ENCODE measurements at places on chromosomes 6 and 20.
A peak's percentile ranks its signal among the peaks of the same experiment; 100 is the strongest.

GRCh38 chr6:95574811-95575210, 2.5 kb upstream of the MANEA start:
- no peak for DNase-seq

GRCh38 chr20:9215539-9215938, 146.7 kb downstream of the PLCB4 start:
- no peak for DNase-seq

DNA sequence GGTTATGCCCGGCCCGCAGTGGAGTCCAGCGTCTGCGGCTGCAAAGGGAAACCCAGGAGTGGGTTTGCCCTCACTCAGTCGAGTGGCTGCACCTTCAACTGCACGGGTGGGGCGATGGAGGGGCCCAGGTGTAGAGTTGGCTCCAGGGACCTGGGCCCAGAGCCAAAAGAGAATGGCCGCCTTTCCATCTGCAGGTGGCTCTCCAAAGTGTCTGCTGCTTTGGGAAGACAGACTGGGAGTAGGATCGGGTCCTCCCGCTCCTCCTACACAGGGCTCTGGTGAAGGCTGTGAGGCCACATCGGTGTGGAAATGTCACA, 80.1 kb downstream of the PTPN1 start:
- no peak for DNase-seq

DNA sequence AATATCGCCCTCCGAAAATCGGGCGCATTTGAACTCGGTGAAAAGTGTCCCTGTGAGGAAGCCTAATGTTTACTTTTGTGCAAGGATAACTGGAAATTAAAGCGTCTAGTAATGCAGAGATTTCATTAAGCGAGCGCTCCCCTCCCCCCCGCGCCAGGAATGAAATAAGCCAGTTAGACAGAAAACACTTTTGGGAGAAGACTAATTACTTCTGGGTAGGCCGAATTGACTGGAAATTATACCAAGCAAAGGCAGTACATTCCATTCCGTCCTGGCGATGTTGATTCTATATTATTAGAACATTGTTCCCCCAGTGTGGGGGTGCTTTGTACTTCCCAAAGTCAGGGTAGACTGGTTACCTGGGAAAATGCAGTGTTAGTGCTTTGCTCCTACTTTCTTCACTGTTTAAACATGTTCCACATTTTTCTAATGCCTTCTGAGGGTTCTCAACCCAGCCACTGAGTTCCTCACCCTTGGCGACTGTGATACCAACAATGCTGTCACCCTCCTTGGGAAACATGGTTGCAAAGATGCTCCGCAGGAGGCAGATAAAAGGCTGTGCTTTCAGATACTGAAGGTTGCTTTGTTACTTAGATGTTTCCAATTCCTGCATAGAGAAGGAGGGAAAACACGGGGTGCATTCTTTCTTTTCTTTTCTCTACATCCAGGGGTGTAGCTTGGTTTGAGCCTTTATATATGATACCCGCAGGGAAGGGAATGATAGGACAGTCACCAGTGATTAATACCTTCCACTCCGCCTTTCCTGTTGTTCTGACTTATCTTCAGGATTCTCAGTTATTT, 2.6 kb downstream of the GJA1 start:
- no peak for DNase-seq

DNA sequence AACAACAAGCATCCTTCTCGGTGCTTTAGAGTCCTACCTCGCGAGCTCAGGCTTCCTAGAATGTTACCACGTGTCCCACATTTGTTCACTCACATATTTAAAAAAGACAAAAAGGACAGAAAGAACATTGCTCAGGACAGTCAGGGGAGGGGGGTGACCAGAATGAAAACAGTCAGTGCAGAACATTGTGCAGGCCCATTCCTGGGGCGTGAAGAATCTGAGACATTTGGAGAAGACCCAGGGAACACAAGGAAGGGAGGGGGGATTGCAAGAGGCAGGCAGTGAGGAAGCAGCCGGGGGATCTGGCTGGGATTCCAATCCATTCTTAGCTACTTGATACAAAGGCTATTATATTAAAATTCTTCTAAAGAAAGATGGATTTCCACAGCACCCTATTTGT, 270.4 kb upstream of the CITED2 start:
- DNase-seq, result peak; percentile 58

- DNase-seq, result no peak
Observed at GRCh38 chr20:21609221-21609620, 95.4 kb upstream of the NKX2-2 start.

DNA sequence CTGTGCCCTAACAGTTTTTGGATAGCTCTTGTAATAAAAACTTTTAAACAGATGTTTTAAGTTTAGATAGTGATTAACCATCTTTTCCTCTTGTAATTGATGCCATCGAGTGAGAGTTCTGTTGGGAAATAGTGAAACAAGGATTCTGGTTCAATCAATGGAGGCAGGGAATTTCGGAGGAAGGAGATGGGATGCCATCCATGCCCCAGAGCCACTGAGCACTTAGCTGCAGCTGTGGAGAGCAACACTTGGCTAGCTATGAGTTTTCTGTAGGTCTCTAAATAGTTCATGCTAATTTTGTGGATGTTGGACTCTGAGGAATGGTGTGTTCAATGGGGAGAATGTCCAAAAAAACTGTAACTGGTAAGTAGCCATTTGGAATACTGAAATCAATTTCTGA, 16.7 kb downstream of the CBFA2T2 start:
- no peak for DNase-seq

DNA sequence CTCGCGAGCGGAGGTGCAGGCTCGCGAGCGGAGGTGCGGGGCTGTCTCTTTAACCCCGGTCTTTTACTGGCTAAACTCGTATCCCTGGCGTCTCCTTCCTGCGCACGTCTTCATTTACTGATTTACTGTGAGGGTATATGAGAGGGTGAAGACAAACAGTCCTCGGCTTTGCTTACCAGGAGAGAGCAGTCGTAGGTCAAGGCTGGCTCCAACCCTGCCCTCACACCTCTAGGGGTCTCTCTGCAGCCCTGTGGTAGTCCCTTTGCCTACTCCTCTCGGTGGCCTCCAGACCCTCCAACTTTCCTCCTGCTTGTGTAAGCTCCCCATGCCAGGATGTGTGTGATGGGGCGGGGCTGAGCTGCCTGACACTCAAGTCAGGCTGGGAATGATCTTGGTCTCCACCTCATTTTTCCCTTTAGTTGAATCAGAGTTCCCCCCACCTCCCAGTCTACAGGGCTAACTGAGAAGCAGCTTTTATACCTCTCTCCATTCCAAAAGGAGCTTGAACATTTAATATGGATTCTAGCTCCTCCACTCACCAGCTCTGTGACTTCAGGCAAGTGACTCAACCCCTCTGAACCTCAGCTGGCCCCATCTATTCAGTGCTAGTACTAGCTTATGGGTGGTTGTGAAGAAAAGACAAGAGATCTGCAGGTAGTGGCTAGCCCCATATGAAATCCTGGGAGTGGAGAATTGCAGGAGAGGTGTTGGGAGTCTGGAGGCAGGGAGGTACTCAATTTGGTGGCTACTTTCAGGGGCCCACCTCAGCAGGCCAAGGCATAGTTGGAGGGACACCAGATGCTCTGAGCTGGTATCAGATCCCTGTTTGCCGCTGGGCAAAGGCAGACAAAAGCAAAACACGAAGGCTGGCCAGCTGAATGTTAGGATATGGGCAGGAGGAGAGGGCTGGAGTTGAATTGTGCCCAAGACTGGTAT, 902 bp downstream of the SLC29A1 start:
- no peak for DNase-seq

DNA sequence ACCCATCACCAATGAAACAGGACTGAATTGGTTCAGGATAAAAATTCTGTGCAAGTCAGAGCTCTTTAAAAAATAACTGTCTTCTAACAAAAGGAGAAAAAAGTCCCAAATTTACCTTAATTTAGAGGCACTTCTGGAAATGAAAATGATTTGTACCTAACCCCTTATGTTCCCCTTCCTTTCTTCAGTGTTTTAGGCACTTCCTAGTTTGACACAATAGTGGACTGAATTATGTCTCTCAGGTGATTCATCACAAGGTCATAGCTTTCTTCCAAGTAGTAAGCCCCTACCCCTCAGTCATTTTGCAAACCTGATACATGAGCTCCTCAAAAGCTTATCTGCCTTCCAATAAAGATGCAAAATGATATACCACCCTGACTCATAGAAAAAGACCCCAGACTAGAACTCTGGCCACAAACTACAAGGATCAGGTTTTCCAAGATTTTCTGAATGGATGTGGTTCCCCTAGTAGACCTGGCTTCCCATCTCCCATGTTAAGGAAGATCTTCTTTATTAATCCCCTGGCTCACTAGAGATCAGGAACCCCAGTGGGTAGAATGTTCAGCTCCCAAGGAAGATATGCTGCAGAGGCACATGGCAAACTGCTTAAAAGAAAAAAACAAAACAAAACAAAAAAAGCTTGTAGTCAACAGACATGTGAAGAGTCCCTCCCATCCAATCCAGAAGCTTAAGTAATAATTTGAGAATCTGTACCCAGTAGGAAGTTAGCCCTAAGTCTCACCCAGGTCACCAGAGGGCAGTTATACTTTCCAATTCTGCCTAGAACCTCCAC, 3.6 kb downstream of the PPP1R10 start:
- no peak for DNase-seq

DNA sequence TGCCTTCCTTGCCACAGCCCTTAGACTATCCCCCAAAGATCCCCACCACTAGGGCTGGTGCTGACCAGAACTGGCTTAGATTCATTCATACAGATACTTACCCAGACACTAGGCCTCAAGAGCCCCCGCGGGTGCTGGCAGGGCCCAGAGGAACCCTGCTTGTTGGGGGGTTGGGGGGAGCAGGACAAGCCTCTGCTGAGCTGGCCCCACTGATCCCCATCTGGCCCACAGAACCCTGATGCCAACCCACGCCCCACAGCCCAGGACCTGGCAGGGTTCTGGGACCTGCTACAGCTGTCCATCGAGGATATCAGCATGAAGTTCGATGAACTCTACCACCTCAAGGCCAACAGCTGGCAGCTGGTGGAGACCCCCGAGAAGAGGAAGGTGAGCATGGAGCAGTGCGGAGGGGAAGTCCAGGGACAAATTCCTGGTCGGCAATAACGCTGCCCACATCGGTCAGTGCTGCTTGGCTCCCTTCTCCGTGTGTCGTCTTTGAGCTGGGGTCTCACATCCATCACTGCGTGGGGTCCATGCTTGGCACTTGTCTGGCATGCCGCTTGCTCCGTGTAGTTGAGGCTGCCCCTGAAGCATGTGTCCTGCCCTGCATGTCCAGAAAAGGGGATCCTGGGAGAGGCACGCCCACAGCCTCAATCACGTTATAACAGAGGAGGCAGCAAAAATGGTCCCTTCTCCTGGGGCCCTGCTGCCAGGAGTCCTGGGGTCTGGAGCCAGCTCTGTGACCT, 15.5 kb upstream of the MYL9 start:
- DNase-seq, result no peak

All from fibroblast of skin of left biceps (primary cell).